Left colon (tissue), 2 donors: ENCODE measurements at places on chromosomes 13 and 19. TPM values are rescaled to one million over a fixed set of nuclear protein-coding genes. Genes with fewer than 3 reads are reported as not detected.

Gene KLK10
- 0.37 TPM for total RNA-seq

Gene RANBP3
- 44.2 TPM for total RNA-seq

Gene DAND5
- total RNA-seq: 0.50 TPM

Gene PIH1D1
- 74.1 TPM for total RNA-seq

Gene PLK5
- total RNA-seq: not detected

Gene FXYD5
- 18.3 TPM for total RNA-seq

Gene ZNF837
- 2.4 TPM for total RNA-seq

Gene KLK6
- not detected for total RNA-seq

Gene UPF1
- 81.8 TPM for total RNA-seq

Gene FFAR2
- total RNA-seq: 1.8 TPM

DNA sequence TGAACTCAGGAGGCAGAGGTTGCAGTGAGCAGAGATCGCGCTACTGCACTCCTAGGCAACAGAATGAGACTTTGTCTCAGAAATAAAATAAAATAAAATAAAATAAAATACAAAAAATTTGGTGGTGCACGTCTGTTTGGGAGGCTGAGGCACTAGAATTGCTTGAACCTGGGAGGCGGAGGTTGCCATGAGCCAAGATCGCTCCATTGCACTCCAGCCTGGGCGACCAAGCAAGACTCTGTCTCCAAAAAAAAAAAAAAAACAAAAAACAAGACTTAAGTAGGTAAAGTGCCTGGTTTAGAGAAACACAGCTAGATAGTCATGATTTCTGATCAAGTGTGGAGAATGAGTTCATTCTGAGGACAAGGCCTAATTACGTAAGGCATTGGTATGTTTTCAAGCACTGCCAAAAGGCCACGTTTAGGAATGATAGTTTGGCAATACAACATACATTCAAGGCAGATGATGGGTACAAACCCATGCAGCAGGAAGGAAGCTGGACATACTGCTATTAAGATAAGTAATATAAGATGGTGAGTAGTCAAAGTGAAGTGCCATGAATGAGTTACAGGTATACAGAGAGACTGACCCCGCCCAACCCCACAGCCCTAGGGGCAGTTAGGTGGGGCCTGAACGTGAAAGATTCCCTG, 4.8 kb upstream of the UCHL3 start:
- DNase-seq: no peak

DNA sequence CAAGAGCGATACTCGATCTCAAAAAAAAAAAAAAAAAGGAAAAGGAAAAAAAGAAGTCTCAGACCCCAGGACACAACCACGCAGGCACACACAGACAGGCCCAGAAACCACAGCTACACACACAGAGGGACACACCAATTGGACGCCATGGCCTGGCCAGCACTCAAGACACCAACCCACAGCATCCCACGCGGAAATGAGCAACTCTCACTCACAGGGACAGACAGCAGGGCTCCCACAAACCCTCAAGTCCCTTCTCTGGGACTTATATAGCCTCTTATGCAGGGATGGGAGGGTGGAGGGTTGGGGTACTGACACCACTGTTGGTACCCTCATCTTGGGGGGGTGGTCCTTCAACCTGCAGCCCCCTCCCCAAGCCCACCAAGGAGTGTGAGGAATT, 5.9 kb downstream of the NOTCH3 start:
- no peak for DNase-seq

DNA sequence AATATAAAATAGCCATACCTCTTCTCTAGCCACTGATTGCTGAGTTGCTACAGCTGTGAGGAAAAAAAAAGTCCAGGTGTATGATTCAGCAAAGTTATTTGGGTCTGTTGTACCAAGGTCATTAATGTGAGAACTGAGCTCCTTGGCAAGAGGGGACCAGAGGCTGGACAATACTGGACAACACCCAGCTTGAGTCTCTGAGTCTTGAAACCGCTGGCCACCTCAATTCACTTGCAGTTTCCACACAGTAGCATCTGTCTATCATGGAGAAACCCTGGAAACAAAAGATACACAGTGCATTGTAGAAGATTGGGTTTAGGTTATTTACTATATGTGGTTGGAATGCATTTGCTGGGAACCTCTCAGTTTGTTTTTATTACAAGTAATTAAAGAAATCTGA, 60.4 kb downstream of the WDFY2 start:
- DNase-seq: no peak

- no peak for DNase-seq
Measured at GRCh38 chr13:108249150-108249549, 20.4 kb upstream of the TNFSF13B start.

DNA sequence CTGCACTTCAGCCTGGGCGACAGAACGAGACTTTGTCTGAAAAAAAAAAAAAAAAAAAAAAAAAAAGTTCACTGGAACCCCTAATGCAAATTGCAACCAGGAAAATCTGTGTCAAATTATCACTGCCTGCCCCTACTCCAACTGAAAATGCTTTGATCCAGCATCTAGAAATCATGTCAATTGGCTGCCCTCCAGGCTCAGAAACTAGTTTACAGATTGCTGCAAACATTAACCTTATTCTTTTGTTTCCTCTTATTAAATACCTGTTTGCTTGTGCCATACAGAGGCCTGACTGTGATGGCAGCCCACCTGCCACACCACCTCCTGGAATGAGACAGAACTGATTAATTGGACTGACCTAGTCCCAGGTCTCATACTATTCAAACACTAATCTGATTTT, 18.6 kb upstream of the AKT2 start:
- no peak for DNase-seq

- no peak for DNase-seq
Measured at GRCh38 chr13:38477676-38478075, 128.0 kb downstream of the UFM1 start.

GRCh38 chr13:39835253-39835652, 179.8 kb downstream of the COG6 start:
- DNase-seq: no peak

DNA sequence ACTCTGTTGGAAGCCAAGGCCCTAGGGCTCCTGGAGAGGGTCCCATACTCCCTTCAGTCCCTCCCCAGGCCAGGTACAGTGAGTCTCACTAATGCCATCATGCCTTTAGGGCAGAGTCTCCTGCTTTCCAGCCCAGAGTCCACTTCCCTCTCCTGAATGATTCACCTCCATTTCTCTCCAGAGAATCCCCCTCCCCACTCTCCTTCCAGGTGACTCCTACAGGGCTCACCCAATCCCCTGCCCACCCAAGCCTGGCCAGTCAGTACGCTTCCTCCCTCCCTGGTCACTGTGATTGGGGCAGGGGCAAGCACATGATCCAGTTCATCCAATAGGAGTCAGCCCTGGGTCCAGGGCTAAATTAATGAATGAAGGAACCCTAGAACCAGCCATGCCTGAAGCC, 35.0 kb upstream of the PNMA8B start:
- no peak for DNase-seq

DNA sequence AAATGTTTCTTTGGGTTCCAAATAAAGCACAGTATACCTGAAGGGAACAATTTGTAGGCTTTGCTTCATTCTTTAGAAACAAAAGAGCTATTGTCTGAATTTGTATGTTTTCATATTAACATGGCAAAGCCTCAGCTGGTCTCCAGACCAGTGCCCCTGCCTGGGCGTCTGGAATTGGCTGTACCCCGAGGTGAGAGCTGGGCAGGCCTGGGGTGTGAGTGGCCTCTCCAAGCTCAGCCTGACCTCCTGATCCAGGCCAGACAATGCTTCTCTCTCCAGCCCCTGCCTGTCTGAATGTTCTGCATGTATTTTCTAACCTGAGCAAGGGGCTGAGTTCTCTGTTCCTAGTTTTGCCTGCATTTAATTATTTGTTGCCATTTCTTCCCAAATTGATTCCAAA, 66.3 kb upstream of the MCF2L start:
- DNase-seq: peak; percentile 17

- DNase-seq: no peak
Measured at GRCh38 chr19:19584356-19584755, 34.1 kb downstream of the PBX4 start.

- DNase-seq: no peak
Measured at GRCh38 chr13:113445791-113446487, 7.3 kb downstream of the ADPRHL1 start.

- DNase-seq: no peak
Measured at GRCh38 chr19:34481861-34482379, 362 bp downstream of the WTIP start.

- DNase-seq: no peak
Measured at GRCh38 chr13:73948848-73949529, 185.2 kb downstream of the KLF12 start.

DNA sequence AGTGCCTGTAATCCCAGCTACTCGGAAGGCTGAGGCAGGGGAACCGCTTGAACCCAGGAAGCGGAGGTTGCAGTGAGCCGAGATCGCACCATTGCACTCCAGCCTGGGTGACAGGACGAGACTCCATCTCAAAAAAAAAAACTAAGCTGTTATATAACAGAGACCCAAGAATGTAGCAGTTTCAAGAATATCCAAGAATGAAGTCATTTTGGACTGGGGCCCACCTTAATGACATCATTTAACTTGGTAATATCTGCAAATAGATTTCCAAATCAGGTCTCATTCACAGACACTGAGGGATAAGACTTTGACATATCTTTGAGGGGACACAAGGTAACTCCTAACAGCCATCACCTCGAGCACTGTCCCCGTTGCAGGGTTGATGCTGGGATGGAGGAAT, 36.5 kb upstream of the MRI1 start:
- no peak for DNase-seq

- DNase-seq: no peak
Measured at GRCh38 chr13:39350461-39350881, 252.5 kb downstream of the LHFPL6 start.

DNA sequence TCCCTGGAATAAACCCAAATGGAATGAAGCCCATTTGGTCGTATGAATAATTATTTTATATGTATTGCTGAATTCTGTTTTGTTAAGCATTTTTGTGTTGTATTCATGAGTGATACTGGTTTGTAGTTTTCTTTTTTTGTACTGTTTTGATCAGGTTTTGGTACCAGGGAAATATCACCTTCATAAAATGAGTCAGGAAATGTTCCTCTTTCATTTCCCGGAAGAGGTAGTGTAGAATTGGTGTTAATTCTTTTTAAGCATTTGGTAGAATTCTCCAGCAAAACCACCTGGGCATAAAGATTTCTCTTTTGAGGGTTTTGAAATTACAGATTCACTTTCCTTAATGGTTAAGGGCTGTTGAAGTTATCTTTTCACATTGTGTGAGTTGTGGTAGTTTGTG, 13.3 kb downstream of the SPATA13 start:
- DNase-seq: no peak

DNA sequence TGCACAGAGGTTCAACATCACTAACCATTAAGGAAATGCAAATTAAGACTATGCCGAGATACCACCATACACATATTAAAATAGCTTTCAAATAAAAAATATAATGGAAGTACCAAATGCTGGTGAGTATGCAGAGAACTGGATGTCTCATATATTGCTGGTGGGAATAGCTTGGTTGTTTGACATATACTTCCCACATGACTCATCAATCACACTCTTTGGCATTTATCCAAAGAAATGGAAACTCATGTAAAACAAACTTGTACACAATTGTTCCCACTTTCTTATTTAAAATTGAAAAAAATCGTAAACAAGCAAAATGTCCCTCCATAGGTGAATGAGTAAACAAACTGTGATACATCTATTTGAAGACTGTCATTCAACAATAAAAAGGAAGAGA, 982.6 kb upstream of the ATXN8OS start:
- DNase-seq: no peak

DNA sequence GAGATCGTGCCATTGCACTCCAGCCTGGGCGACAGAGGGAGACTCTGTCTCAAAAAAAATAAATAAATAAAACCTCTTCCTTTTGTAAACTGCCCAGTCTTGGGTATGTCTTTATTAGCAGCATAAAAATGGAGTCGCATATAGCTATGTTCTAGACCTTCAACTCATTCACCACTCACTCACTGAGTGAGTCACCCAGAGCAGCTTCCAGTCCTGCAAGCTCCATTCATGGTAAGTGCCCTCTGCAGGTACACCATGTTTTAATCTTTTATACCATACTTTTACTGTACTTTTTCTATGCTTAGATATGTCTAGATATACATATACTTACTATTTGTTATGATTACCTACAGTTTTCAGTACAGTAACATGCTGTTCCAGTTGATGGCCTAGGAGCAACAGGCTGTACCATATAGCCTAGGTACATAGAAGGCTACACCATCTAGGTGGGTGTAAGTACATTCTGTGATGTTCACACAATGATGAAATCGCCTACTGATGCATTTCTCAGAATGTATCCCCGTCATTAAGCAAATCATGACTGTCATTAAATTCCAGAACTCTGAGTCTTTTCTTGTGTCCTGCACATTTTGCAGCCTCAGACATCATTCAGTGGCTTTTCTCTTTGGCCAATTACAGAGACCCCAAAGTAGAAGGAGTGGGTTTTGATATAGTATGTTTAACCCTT, 13.7 kb upstream of the FARP1 start:
- no peak for DNase-seq

DNA sequence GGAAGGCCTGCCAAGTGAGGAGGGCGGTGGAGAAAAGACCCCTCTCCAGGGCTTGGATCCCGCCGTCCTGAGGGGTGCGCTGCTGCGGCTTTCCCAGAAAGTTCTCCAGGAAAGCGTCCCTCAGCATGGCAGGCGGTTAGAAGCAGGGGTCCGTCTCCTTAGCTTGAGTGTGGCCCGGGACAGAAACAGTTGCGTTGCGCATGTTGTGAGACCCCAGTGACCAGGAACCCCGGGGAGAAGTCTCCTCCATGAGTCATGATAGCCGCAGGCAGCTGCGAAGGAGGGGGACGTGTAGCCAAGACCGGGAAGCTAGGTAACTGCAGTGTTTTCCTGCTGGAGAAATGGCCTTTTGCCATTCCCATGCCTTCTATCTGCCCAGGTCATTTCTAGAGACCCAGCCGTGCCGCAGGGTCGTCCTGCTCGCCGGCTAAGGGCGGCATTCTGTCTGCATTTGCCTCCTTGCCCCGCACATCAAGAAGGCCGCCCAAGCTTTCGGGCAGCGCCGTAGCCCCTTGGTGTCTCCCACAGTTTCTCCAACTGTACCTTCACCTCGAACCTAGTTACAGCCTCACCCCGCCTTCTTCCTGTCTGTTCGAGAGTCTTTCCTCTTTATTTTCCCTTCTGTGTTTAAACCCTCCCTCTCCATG, 64.3 kb downstream of the TM9SF2 start:
- no peak for DNase-seq

- no peak for DNase-seq
Measured at GRCh38 chr19:17441241-17442021, 7.0 kb downstream of the TMEM221 start.

DNA sequence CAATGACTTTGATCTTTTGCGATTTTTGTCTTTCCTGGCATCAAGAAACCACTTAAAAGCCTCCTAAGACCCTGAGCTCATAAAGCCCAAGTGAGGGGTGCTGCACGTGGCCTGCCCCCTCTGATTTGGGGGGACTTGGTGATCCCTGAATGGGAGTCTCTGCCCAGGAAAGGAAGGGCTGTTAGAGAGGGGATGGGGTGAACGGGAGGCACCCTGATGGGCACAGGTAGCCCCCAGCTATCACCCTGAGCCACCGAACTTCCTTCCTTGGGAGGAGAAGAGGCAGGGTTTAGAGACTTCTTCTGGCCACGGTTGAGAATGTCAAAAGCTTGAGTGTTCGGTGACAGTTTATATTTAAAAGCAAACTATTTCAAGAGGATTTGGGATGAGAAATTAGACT, 305.5 kb downstream of the ZNF536 start:
- DNase-seq: no peak
